ENCODE measurements at places on chromosomes 16 and 17.
A peak's percentile ranks its signal among the peaks of the same experiment; 100 is the strongest.

GRCh38 chr16:49463529-49463928, 89.9 kb downstream of the C16orf78 start:
- DNase-seq: no peak

GRCh38 chr16:154217-155030, 2.0 kb downstream of the HBZ start:
- DNase-seq: no peak

DNA sequence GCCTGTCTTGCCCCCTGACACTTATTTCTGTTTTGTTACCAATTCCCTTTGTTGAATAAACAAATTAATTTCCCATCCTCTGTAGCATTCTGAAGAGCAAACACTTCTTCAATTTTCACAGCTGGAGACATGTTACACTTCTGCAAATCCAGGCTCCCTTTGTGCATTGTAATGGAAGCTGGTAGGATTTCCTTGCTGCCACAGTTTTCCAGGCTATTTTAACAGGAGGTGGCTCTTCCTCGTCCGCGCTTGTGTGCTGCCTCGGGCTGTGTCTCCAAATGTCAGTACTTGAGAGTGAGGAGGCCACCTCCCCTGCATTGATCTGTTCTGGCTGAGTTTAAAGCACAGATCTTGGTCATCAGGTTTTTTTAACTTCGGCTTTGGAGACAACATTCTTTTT, 40.0 kb downstream of the SOST start:
- DNase-seq: no peak

DNA sequence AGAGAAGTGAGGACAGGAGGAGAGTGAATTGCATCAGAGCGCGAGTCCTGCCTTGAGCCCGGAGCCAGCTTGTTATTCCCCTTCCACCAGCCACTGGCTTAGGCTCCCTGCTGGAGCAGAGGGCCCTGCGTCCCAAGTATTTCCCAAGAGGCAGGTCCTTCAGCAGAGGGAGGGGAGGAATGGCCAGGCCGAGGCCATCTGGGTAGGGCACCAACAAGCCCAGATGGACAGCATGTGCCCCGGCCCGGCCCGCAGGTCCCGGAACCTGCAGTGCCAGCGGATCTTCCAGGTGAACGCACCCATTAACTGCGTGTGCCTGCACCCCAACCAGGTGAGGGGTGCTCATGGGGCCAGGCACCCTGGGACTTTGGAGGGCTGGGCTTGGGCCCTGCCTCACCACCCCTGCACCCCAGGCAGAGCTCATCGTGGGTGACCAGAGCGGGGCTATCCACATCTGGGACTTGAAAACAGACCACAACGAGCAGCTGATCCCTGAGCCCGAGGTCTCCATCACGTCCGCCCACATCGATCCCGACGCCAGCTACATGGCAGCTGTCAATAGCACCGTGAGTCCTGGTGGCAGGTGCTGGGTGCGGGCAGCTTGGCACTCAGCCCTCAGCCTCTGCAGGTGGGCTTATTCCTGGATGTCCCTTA, 1.7 kb downstream of the MLST8 start:
- DNase-seq: peak; percentile 58

DNA sequence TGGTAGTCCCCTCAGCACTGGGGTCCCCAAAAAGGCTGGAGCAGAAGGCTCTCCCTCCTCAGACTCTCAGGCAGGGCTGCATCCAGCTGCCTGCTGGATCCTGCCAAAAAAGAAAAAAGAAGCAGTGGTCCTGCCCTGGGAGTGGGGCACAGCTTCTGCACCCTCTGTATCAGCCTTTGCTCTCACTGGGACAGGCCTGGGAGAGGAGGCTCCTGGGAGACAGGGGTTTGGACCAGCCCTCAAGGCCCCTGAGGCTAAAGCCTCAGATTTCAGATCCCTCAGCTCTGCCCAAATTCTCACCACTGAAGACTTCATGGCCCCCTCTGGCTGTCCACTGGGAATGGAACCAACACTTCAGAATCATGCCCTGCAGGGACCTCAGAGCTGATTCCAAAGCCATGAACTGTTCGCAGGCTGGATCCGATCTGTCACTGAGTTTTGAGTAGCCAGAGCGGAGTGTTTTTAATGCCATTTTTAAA, 96.9 kb downstream of the C16orf78 start:
- DNase-seq: no peak

- DNase-seq: peak; percentile 58
Observed at GRCh38 chr17:19867079-19867328, 732 bp downstream of the ULK2 start.

DNA sequence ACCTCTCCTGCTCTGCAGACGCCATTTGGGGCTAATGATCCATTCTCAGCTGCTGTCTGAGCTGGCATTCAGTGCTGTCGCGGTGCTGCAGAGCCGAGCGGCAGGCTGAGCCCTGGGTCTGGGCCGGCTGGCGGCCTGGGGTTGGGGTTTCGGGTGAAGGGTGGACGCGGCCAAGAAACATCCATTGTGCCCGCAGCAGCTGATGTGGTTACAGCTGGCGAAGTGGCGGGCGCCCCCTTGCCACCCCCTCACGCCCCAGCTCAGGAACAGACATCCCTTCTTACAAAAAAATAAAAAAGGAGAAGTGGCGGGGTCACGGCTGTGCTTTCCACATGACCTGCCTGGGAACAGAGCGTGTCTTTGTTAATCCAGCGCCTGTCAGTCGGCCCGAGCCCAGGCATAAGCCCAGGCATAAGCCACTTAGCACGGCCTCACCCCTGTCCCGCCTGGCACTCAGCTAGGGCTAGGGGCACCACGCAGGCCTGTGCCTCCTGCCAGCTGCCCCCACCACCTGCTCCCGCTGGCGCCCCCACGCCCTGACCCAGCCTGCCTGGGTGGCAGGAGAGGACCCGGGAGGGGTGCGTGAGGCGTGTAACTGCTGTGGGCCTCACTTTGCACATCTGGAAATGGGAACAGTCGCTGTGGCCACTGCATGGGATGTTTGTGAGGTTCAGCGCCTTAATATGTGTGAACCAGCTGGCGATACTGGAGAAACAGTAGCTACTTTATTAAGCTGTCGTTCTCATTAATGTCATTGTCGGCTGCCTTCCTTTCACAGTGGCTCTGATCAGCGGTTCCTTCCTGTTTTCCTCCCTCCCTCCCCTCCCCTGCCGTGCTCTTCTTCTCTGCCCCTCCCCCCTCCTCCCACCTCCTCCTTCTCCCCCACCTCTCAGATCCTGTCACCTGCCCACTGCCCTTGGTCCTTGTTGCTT, 197.7 kb upstream of the CIBAR2 start:
- no peak for DNase-seq

DNA sequence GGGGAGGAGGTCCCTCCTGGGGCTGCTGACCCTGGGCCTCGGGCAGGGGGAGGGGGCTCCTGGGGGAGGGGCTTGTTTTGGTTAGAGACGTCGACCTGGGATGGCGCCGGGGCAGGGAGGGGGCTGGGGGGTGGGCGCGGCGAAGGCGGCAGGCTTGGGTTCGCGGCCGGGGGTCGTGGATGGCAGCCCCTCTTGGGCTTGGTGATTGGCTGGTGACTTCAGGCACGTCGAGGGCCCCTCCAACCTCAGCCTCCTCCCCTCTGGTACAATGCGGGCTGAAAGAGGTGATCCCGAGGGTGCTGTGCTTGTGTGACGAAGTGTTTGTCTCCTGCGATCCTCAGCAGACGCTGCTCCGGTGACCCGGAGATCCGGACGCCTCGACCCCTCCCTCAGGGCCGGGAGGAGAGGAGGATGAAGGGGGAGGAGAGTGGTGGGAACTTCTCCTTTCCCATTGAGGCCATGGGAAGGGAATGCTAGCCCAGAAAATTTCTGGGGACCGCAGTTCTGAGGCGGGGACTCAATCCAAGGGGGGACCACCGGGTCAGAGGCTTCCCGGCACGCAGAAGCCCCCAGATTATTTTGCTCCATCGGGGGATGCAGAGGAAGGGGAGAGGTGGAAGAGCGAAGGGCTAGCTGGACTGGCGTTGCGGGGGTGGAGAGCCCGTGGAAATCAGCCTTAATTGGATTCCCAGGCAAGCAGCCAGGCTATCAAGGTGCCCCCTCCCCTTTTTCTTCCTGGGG, 43.9 kb downstream of the RAI1 start:
- no peak for DNase-seq
